ENCODE measurements at places on chromosomes 11 and 22.
A peak's percentile ranks its signal among the peaks of the same experiment; 100 is the strongest.

DNA sequence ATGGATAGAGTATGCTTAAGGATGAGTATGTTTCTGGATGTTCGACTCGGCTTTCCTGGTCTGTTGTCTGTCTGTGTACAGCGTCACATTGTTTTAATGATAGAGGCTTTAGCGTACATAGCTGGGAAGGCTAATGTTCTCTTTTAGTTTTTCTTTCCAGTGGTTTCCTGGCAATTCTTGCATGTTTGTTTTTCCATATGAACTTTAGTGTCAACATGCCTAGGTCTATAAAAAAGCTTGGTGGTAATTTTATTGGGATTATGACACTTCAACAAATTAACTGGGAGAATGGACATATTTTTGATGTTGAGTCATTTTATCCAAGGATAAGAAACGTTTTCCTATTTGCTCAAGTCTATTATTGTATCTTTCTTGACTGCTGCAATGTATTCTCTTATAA is 17.6 kb downstream of the F2 start:
- no peak for DNase-seq

DNA sequence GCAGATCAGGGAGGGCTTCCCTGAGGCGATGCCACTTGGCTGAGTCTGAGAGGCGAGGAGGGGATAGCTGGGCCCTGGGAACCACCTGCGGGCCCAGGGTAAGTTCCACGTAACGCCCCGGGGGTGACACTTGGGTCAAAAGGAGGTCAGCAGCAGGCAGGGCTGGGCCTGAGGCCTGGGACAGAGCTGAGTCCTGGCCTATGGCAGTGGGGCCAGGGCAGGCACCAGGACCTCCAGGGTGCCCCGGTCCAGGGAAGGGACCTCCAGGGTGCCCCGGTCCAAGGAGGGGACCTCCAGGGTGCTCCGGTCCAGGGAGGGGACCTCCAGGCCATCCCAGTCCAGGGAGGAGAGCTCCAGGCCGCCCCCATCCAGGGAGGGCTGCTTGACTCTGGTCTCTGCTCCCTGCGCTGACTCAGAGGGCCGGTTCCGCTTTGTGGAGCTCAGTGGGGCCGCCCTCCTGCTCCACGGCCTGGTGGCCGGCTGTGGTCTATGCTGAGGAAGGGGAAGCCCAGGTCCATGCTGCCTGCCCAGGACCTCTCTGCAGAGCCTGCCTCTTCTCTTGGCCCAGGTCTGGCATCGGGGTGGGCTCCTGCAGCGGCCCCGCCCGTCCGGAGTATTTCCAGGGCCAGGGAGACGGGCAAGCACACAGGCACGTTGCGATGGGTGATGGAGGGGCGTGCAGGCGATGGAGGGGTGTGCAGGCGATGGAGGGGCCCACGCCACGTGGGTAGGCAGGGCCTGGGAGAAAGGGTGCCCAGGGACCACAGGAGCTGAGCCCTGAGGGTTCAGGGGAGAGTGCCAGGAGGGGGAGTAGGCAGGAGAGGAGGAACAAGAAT is 19.5 kb upstream of the WNT7B start:
- no peak for DNase-seq

- DNase-seq = no peak
Measured at GRCh38 chr11:77149716-77150392, 21.8 kb downstream of the MYO7A start.

DNA sequence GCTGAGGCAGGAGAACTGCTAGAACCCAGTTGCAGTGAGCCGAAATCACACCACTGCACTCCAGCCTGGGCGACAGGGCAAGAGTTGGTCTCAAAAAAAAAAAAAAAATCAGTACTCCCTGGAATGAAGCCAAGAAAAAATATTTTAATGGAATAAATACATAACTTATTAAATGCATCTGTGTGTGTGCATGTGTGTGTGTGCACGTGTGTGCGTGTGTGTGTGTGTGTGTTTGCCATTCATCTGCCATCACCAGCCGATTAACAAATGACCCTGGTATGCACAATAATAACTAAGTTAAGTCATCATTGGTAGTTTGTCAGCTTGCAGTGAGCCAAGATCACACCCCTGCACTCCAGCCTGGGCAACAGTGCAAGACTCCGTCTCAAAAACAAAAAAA is 35.0 kb upstream of the SCGB1A1 start:
- DNase-seq = no peak

DNA sequence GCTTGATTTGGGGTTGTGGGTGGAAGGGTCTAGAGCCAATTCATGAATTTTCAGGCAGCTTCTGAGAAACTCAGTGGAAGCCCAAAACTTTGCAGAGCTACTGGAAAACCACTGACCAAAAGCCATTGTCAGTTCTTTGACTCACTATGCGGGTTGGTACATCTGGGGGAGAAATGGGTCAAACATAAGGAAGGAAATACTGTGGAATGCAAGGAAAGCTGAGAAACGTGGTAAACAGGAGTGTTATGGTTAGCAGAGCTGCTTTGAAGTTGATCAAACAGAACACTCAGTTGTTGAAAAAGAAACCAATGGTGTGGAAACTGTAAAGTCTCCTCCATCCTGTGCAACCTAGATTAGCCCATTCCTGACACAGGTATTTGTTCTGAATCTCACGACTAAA is 6.3 kb upstream of the ABTB2 start:
- DNase-seq = no peak

DNA sequence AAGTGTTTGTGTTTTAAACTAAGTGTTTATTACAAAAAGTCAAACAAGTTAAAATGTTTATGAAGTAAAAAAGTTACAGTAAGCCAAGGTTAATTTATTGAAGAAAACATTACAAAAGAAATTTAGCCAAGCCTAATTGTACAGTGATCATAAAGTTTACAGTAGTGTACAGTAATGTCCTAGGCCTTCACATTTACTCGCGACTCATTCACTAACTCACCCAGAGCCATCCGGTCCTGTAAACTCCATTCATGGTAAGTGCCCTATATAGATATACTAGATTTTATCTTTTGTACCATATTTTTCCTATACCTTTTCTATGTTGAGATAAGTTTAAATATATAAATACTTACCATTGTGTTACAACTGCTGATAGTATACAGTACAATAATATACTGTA is 481.8 kb upstream of the TENM4 start:
- DNase-seq = no peak

- no peak for DNase-seq
Measured at GRCh38 chr11:24708616-24709015, 211.8 kb downstream of the LUZP2 start.

DNA sequence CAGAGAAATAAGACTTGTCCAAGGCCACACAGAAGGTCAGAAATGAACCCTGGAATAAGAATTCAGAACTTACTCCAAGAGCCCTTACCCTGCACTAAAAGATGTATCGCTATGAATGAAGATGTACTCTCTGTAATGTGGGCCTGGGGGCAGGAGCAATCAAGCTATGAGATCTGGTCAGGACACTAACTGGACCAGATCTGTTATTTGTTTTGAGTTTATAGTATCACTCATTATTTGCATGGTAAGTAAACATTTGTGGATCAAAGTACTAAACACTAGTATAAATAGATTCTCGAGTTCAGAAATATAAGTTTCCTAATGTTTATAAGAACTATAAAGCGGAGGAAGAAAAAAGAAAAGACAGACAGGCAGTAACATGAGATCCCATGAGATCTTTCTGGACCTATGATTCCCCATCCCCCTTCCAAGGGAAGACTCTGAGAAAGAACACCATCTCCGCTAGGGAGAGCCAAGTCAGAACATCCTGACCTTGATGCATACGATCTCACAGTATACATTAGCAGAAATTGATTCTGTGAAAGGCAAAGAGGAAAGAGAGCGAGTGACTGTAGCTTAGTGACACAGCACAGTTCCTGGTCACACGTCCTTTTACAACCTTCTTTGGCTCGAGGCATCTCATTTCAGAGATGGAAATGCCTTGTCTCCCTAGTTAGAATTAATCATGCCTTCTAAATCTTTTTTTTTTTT is 71.2 kb downstream of the USP35 start:
- DNase-seq = no peak

- no peak for DNase-seq
Measured at GRCh38 chr11:78576549-78577097, 2.0 kb upstream of the NARS2 start.

DNA sequence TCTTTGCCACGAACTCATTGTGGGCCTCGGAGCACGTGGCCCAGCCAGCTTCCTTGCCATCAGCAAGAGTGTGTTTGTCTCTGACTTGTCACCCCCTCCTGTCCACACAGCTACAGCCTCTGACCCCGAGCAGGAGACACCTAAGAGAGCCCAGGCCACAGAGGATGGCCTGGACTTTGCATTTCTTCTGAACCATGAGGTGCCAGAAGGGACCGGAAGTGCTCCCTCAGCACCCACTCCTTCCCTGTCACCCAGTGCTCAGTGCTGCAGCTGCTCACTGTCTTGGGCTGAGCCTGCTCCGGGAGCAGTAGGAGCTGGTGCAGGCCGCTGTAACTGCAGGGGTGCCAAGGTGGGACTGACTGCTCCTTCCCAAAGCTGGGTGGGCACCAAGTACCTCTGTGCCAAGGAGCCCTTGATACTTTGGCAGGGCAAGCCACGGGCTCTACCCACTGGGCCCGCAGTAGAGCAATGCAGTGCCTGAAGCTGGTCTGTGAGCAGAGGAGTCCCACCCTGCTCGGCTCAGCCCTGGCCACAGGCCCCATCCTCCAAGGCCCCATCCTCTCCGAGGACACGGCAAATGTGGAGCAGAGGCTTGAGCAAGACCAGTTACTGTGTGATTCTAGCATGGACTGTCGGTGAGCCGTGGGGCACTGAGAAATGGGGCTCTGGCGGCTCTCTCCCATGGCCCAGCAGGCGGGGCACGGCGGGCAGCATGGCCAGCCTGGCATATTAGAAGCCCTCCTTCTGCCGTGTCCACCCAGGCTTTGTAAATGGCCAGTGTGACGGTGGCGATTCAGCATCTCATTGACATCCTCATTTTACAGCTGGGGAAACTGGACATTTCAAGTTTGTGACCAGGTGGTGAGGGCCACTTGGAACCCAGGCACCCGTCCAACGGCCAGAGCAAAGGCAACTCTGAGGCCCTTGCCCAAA is 6.3 kb downstream of the GRK2 start:
- no peak for DNase-seq

GRCh38 chr11:75841739-75842138 is 26.7 kb downstream of the UVRAG start:
- DNase-seq = no peak

DNA sequence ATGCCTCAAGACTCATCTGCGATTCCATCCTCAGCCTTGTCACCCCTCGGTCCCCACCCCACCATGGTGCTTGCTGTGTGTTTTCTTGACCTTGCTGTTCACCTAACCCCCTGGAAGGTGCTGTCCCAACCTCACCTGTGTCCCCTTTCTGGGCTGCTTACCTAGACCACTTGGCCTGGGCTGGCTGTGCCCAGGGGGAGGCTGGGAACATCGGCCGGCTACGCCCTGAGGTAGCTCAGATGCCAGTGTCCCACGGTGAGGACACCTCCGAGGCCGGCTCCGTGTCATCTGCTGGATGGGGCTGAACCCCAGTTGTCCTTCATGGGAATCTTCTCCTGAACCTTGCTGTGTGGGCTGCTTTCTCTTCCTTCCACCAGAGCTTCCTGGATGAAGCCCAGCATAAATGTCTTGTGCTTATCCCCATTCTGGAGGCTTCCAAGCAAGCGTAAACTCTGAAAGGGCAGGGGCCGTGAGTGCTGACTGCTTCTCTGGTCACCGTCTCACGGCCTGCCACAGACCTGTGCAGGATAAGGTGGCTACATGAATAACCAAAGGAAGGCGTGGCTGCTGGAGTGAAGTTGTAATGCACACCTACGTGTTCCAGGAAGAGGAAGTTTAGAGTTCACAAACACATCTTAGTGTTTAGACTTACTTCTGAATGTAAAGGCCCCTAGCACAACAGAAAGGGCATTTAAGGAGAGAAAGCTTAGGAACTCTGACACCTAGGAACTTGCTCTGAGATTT is 724.3 kb downstream of the TBC1D22A start:
- no peak for DNase-seq

GRCh38 chr11:133660202-133660568 is 127.9 kb upstream of the OPCML start:
- no peak for DNase-seq

- peak; percentile 55 for DNase-seq
Measured at GRCh38 chr11:99260696-99261095, 239.9 kb downstream of the CNTN5 start.

DNA sequence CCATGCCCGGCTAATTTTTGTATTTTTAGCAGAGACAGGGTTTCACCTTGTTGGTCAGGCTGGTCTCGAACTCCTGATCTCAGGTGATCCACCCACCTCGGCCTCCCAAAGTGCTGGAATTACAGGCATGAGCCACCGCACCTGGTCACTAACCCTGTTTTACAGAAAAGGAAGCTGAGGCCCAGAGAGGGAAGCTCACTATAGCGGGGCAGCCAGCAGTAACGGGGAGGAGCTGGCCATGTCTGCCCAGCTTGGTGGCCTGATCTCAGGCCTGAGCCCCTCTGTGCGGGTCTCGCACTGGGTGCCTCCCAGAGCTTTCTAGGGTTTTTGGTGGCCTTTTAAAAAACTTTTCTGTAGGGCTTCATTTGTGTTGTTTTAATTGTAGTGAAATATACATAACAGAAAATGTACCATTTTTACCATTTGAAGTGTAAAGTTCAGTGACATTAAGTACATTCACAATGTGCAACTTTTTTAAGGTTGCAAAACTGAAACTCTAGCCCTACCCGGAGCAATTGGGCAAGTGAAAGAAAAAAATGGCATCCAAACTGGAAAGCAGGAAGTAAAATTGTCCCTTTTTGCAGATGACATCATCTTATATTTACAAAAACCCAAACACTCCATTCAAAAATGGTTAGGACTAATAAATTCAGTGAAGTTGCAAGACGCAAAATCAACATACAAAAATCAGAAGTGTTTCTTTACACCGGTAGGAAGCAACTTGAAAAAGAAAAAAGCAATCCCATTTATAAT is 14.5 kb upstream of the CYTH4 start:
- no peak for DNase-seq

DNA sequence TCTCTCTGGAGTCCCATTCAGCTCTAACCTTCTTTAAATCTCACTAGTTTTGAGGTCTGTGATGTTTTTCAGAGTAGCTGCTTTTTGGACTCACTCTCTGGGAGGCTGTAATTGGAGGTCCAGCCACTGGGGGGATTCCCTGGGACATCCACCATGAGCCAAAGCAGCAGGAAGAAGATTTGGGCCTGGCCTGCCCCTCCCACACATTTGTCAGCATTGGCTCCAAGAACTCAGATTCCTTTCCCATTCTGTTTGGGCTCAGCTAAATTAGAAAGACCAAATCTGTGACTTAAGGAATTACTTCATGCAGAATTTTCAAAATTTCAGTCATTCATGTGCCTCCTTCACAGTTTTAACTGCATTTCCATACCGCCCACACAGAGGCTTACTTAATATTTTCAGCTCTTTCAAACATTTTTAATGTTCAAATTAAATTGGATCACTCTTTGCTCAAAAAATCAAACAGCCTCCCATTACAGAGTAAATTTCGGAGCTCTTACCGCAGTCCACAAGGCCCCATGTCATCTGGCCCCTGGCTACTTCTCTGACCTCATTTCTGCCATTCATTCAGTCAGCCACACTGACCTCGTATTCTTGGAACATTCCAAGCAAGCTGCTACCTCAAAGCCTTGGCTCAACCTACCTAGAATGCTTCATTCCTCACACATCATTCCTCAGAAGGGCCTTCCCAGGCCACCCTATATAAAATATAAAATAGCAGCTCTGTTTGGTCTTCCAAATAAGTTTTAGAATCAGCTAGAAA is 54.5 kb upstream of the RRAS2 start:
- peak; percentile 35 for DNase-seq

GRCh38 chr11:25988178-25988577 is 343.8 kb upstream of the ANO3 start:
- DNase-seq = no peak

- DNase-seq = no peak
Measured at GRCh38 chr11:128518493-128519207, 68.7 kb downstream of the ETS1 start.
